ENCODE measurements at places on chromosomes 4 and X.

DNA sequence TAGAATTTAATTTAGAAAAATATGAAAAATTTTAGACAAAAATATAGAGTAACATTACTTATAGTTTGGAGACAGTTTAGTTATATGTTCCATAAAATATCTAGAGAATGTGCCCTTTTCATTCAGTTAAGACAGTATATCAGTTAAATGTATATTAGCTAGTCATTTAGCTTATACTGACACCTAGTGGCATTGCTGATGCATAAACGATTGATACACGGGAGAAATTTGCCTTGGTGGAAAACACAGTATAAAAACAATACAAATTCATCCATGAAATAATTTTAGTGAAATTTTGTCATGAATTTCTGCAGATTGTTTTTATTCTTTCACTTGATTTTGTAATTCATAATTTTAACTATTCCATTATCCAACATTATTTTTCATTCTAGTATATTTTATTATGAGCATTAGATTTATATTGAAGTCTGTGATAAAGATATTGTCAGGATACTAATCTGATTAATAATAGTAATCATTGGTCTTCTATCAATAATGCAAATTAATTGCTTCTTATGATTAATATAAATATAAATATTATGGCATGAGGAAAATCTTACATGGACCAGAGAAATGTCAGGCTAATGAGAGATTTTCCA, 219.0 kb downstream of the TLL1 start:
- DNase-seq, result peak; percentile 24

DNA sequence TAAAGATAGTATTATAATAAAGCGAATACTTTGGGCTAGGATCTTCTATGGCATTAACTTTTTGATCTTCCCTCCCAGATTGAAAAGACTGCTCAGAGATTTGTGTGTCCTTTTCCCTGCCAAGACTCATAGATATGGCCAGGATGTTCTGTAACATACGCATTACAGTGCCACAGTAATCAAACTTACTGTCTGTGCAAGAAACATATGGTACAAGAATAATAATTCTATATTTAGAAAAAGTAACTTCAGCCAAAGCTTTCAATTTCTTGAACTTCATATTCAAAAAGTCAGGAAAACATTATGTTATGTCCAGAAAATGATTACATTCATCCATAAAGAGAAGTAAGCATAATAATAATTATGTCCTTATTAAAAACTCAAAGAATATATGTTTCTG, 100.9 kb upstream of the GUCY1A1 start:
- DNase-seq, result no peak

- DNase-seq, result peak; percentile 66
Measured at GRCh38 chr4:168923526-168924194, 86.4 kb downstream of the CBR4 start.

DNA sequence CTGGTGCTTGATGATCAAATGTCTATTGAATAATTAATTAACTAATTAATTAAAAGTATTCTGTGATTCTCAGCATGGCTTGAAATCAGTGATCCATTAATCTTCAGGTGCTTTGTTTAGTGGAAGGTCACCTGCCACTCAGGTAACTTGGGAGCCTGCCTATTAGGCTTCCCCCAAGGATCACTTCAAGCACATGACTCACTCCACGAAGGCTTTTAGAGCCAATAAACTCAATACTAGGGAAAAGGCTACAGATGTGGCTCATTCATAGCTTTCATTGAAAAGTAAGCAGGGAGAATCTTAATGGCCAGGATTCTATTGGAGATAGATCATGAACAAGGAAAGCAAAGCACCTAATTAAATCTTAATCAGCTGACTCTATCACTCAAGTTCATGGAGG, 21.3 kb downstream of the AREG start:
- DNase-seq, result no peak

DNA sequence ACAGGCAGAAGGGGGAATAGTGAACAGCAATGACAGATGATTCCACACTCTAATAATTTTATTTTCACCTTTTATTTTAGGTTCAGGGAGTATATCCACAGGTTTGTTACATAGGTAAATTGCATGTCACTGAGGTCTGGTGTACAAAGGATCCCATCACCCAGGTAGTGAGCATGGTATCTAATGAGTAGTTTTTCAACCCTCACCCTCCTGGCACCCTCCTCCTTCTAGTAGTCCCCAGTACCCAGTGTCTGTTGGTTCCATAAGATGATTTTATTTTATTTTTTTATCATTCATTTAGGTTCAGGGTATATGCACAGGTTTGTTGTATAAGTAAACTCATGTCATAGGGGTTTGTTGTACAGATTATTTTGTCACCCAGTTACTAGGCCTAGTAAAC, 58.6 kb upstream of the UGT8 start:
- DNase-seq, result no peak

- no peak for DNase-seq
Measured at GRCh38 chr4:53653484-53654053, 62.3 kb upstream of the LNX1 start.

DNA sequence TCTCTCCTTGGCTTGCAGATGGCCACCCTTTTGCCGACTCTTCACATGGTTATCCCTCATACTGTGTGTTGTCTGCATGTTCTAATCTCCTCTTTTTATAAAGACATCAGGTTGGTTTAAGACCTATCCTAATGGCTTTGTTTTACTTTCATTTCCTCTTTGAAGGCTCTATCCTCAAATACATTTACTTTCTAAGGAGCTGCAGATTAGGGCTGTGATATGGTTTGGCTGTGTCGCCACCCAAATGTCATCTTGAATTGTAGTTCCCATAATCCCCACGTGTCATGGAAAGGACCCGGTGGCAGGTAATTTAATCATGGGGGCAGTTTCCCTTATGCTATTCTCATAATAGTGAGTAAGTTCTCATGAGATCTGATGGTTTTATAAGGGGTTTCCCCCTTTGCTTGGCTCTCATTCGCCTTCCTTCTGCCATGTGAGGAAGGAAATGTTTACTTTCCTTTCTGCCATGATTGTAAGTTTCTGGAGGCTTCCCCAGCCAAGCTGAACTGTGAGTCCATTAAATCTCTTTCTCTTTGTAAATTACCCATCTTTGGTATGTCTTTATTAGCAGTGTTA, 204.5 kb downstream of the RELL1 start:
- DNase-seq, result no peak

GRCh38 chr4:140637836-140638235, 69.1 kb upstream of the UCP1 start:
- peak; percentile 13 for DNase-seq

DNA sequence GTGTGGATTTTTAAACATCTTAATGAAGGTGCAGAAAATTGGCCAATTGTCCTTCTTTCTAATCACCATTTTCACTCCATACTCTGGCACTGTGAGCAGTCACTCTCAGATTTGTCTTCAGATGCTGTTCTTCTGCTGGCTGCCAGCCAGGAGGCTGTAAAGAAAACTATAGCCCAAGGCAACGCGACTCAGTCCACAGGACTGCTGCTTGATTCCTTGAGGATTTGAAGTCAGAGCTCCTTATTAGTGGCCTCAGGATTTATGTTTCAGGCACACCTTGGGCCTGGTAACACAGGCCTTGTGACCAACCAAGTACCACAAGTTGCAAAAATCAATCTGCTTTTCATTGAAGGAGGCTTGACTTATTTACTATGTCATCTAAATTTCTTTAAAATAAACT, 342.6 kb downstream of the GPM6A start:
- DNase-seq, result no peak

GRCh38 chr4:3640587-3640962, 108.4 kb upstream of the LRPAP1 start:
- DNase-seq, result no peak

DNA sequence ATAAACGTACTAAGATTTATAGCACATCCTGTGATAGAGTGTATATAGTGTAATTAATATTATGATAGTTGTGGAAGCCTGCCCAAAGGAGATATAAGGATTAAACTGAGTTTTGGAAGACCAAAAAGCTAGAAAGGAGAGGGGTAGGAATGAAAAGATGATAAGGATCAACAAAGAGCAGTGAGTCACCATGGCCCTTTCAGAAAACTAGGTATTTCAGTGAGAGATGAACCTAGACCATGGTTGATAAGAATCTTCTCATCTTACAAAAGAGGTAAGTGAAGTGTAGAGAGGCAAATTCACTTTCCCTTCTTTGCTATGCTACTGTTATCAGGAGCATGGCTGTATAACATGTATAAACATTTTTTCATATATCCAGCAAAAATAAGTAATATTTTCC, 133.8 kb upstream of the PLAC1 start:
- DNase-seq, result no peak

DNA sequence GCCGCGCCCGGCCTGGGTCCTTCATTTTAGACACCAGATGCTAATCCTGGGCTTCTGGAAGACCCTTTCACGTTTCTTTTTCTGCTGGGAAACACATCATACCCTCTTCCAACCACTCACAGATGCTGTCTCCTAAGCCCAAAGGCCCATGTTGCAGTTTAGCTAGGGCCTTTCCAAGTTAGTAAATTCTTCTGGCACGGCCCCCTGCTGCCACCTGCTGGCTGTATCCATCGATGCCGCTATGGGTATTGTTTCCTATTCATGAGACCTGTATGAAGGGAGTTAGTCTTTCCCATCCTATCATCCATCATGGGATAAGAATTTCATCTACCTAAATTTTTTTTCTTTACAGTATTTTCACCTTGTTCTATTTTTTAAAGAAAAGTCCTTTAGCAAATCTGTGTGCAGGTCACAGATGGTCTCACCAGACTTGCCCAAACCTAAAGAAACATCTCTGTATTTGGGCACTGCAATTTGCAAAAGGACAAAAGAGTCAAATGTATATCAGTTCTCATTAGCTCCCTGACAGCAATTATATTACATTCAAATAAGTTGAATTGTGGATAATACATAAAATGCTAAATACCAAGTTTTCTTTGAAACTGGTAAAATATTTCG, 37.8 kb upstream of the SLC9A7 start:
- peak; percentile 33 for DNase-seq

DNA sequence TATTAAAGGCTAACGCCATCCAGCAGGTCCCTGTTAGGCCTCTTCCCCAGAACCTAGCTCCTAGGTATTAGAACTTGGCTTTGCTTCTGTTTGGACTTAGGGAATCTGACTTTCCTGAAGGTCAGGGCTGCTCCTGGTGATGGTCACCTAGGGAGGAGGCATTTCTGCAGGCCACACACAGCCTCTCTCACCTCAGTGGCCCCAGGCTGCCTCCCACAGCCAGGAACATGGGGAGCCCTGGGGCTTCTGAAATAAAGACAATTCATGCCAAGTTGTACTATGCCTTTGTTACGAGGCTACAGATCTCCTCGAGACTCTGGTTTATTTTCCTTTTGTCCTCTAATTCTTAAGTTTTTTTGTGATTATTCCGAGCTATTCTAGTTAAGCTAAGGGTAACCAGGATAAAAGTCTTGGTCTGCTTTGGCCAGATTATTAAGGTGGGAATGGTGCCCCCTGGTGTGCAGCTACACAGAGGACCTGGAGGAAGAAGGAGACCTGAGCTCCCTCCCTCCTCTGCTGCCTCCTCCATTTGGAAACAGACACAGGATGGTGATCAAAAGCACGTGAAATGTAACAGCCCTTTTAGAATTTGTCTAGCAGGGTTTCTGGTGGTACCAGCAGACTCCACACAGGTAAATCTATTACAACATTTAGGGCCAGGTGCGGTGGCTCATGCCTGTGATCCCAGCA, 131.0 kb downstream of the DCLK2 start:
- peak; percentile 16 for DNase-seq

DNA sequence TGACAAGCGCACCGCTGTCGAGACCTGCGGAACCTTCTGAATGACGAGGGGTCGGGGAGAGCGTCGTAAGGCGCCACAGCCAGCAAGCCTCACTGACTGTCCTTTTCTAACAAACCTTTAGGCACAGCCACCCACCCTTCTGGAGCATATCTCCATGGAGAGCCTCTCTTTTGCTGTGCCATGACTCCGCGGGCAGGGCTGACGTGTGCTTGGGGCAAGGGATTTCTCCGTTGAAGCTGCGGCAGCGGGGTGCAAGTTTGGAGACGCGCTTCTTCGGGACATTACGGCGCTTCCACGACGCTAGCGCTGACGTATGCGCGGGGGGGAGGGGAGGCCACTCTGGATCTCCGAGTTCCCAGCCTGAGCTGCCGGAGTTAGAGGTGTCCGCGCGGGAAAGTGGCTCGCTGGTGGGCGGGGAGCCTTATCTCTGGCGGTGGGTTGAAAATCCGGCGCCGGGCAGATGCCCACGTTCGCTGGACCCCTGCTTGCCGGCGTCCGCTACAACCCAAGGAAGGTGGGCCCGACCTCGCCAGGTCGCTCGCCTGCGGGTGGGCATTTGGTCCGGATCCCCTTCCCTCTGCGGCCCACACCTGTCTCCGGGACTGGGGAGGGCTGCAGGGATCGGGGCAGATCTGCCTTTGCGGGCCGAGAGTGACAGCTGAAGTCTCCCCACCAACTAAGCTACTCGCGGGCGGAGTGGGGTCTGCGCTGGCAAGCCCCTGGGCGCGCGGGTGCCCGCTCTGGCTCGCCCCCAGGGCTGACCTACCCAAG, 543 bp upstream of the SLC10A7 start:
- DNase-seq, result peak; percentile 75

DNA sequence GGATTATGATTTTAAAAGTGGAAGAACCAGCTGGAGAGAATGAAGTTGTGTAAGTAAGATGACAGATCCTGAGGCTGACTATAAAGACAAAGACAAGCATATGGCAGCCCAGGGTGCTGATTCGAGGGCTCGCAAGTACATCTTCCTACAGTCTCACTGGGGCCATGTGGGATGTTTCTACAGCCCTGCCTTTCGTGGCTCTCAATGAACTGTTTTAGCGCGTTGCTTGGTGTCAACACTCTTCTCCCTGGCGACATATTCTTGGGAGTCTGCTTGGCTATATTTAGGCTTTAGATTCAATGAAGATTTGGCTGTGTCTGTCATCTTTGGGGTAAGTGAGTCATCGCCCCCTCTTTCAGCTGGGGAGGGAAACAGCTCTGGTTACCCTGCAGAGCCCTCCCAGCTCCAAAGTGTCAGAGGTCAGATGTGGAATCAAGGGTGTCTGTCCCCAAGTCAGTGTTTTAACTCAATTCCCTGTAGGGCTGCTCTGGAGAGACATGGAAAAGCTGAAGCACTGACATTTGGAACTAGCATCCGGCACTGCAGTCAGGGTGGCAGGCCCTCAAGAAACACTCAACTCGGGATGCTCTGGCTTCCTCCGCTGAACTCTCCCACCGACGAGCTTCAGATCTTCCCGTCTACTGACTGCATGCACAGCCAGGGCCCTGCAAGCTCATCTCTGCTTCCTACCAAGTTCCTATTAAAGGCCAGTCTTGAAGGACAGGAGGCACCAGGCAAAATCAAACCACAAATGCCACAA, 65.7 kb downstream of the GATB start:
- DNase-seq, result no peak

DNA sequence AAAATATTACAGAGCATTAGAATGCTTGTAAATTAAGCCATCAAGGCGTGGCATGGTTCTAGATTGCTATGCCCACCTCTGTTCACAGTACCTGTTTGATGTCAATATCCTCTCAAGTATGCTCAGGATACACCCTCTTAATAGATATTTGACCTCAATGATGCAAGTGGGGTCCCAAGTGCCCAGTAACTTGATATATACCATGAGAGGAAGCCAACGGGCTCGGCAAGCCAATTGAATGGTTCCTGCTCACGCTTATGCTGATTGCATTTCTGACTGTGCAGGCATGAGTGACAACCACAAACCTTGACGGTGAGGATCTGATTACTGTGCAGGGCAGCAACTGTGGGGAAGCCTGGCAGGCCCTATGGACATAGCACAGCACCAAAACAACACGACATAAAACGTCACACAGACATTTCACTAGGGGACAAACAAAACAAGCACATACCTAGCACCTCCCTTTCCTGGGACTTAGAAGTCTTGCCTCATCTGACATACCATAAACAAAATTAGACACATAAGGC, 179.1 kb upstream of the ETNPPL start:
- no peak for DNase-seq
